ENCODE measurements at places on chromosomes 2 and 18.

GRCh38 chr2:10935366-10935918 is 23.7 kb downstream of the KCNF1 start:
- DNase-seq: no peak

- no peak for DNase-seq
Observed at GRCh38 chr2:120231564-120231973, 8.4 kb upstream of the TMEM185B start.

GRCh38 chr2:240506406-240507059 is 51.3 kb downstream of the ANKMY1 start:
- no peak for DNase-seq

DNA sequence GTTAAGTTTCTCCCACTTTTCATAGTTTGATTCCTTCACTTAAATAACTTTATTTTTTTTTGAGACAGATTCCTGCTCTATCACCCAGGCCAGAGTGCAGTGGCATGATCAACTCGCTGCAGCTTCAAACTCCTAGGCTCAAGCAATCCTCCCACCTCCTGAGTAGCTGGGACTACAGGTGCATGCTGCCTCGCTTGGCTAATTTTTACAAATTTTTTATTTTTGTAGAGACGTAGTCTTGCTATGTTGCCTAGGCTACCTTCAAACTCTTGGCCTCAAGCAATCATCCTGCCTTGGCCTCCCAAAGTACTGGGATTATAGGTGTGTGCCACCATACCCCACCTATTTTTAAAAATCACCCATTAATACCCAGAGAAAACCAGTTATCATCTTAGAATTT is 14.2 kb upstream of the WIPF1 start:
- no peak for DNase-seq

DNA sequence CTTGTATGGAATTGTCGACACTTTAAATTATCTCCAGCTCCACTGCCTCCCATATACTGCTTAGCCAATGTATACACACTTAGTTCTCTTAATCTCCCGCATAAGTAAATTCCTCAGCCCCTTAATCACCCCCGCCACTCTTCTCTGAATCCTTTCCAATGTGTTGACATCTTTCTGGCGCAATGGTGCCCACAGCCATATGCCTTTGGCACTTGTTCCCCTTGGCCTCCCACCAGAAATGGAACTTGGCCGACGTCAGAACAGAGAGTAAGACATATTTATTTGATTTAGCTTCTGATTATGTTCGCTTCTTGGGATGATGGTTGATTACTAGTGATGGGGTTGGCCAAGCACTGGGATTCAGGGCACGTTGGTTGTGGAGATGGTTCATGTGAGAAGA is 1089.3 kb upstream of the CELF4 start:
- DNase-seq: no peak

DNA sequence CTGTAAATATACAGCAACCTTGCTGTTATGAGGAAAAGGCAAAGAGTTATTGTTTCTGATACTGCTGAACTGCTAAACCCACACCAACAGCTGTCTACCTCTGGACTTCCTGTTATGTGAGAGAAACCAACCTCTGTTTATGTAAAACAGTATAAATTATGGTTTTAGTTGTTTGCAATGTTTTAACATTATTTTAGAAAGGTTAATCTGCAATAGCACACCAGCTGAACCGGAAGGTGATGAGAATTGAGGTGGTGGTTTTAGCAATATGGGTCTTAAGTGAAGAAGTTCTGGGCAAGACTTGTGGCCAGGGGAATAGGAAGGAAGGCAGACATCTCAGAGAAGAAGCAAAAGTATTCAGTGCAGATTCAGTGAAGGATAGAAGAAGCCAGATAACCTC is 237.8 kb downstream of the PLCL1 start:
- DNase-seq: no peak

GRCh38 chr18:48538531-48539405 is at the start of gene CTIF:
CTIF (plus strand) TSS chr18:48539031; CDS start chr18:48619566, 80,535 bp downstream.
- DNase-seq: peak; percentile 98

DNA sequence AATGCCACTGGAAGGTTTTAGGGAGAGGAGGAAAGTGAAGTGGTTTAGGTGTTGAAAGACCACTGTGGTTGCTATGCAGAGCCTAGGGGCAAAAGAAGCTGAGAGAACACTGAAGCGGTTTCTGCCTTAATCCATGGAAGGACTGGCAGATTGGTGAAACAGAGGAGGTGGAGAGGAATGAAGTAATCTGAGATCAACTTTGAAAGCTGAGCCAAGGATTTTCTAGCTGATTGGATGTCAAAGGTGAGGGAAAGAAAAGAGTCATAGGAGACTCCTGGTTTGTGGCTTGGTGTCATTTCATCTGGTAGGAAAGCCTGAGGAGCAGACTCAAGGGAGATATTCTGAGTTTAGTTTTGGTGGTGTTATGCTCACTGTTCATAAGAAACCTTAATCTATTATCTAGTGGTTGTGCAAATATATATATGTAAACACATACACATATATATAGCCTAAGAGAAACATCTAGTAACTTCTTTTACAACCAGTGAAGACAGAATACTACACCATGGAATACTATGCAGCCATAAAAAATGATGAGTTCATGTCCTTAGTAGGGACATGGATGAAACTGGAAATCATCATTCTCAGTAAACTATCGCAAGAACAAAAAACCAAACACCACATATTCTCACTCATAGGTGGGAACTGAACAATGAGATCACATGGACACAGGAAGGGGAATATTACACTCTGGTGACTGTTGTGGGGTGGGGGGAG is 134.1 kb upstream of the CREB1 start:
- DNase-seq: peak; percentile 24

DNA sequence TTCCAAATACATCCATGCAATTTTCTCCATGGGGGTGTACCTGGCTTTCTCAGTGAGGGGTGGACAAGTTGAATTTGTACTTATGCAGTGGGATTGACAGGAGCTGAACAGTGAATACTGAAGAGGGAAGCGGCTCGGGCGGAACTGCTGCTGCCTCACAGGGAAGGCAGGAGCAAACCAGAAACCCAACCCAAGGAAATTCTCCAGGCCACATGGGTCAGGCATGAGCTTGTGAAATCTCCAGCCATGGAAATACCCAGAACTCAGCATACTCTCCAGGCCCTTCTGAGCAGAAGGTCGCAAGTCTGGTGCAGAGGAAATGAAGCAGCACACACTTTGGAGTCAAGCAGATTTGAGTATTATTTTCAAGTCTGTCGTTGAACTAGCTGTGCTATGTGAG is 26.5 kb upstream of the INO80C start:
- DNase-seq: no peak

DNA sequence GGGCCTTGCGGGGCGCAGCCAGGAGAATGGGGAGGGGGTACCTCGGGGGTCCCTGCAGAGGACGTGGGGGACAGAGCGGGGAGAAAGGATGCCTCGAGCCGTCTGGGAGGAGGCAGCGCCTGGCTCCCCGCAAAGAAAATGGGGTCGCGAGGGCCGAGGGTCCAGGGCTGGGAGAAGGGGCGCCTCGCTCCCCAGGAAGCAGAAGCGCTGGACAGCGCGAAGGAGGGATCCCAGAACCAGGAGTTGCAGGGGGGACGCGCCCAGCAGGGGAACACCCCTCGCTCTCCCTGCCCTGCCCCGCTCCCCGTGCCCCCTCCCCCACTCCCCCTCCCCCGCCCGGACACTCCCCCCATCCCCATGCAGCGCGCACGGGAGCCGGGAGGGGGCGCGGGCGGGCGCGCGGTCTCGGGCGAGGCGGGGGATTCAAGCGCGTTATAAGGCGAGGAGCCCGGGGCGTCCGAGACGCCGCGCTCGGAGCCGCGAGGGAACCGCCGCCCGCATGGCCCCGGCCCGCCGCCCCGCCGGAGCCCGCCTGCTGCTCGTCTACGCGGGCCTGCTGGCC is at the start of gene ERFE:
TSS of gene ERFE (plus strand) at position 462 of the 562 bp plus-strand sequence. CDS start at position 500, 38 bp downstream.
- DNase-seq: peak; percentile 57

DNA sequence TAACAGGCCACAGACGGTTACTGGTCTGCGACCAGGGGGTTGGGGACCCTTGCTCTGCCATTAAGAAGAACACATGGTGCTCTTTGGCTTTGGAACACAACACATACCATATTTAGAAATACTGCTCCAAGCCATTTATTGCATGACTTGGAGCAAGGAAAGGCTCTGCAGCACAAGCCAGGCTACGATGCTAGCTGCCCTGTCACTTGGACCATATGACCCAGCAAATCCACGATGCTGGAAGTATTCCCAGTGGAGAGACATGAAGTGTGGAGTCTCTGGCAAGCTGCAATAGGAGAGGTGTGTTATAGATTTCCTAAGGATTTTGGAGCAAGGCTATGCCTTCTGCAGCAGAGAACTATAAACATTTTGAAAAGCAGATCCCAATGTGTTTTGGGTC is 171.2 kb downstream of the HAUS1 start:
- peak; percentile 34 for DNase-seq

DNA sequence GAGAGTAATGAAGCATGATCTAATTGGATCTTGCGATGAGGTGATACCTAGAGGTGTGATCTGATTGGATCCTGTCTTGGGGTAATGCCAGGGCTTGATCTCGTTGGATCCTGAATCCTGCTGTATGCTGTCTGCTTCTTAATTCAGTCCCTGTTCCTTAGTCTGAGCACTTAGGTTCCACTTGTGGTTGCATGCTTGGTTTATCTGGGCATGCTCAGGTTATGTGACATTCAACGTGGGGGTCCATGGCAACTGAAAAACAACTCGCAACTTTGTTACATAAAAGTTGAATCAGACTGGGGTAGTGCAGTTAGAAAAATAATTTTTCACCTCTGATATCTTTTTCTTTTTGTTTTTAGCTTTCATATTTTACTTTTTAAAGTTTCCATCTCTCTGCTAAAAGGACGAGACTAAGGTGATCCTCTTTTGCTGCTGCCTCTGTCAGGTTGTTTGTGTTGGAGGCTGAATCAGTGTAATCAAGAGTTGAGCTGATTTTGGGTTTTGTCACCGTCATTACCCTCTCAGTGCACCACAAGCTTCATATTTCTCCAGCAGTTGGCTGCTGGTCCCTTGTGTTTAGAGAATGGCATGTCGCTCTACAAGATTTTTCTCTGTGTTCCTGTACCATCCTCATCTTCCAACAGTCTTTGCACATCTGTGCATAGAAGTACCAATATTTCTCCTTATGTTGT is 67.9 kb downstream of the NCOA1 start:
- DNase-seq: no peak

- DNase-seq: no peak
Observed at GRCh38 chr2:25109822-25110221, 58.6 kb downstream of the POMC start.

- peak; percentile 46 for DNase-seq
Observed at GRCh38 chr2:20103530-20103929, 52.1 kb upstream of the LAPTM4A start.

DNA sequence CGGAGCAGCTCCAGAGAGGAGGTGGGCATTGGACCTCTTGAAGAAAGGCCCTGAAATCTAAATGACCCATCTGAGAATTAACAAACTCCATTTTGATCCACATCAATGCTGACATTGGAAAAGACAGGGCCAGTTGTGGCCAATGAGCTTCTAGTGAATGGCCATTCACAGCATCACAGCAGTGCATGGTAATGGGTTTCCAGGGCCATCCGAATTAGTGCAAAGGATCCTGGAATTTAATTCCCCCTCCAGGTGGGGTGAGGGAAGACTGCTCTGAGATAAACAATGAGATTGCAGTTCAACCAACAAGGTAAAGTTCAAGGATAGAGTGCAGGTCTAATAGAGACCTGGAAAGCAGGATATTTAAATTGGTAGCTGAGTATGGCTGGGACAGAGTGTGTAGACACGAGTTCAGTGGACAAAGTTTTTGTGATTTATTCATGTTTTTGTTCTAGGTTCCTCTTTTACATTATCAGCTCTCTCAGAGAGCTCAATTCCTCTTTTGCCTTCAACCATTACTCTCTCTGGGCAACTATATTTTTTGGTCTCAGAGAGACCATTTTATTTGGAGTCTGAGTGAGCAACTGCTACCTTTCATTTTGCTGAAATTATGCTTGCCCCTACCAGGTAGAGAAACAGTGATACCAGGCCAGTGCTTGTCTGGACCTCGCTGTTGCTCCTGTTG is 5.0 kb downstream of the TACR1 start:
- no peak for DNase-seq

GRCh38 chr2:37907501-37908225 is 17.4 kb upstream of the RMDN2 start:
- DNase-seq: peak; percentile 52

DNA sequence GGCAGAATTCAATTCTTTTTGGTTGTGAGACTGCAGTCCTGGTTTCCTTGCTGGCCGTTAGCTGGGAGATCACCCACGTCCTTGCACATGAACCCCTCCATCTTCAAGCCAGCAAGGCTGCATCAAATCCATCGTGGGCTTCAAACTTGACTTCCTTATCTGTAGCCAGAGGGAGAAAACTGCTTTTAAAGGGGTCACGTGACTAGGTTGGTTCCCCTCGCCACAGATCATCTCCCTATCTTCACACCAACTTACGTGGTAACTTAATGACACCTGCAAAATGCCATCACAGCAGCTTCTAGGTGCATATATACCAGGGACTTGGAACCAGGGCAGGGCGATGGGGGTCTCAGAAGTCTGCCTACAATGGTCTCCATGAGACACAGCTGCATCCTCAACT is 169.5 kb downstream of the MTCL1 start:
- no peak for DNase-seq

- DNase-seq: no peak
Observed at GRCh38 chr2:37219046-37219445, 12.3 kb downstream of the CEBPZ start.

- no peak for DNase-seq
Observed at GRCh38 chr2:169345486-169346437, 16.6 kb downstream of the LRP2 start.

- DNase-seq: peak; percentile 93
Observed at GRCh38 chr2:166410828-166411472, 35.2 kb upstream of the SCN9A start.

DNA sequence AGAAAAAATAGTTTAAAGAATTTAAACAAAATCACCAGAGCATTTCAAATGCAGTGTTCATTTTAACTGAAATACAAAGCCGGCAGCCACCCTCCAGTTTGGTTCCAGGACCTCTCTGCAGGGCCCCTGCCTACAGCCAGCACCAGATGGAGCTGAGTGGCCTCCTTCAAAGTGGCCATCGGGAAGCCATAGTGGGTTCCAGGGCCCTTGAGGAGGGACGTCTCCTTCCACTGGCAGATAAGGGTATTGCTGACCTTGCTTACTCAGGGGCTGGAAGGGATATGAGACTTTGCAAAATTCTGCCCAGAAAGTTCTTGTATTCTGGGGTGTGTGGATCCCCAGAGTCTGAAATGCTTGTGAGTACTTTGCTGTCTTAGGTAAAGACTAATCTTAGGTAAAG is 205.2 kb upstream of the APCDD1 start:
- no peak for DNase-seq

GRCh38 chr2:209472871-209473270 is 49.0 kb downstream of the MAP2 start:
- DNase-seq: peak; percentile 57

Data from EH (cell line).